ENCODE measurements at places on chromosomes 3 and 15.

DNA sequence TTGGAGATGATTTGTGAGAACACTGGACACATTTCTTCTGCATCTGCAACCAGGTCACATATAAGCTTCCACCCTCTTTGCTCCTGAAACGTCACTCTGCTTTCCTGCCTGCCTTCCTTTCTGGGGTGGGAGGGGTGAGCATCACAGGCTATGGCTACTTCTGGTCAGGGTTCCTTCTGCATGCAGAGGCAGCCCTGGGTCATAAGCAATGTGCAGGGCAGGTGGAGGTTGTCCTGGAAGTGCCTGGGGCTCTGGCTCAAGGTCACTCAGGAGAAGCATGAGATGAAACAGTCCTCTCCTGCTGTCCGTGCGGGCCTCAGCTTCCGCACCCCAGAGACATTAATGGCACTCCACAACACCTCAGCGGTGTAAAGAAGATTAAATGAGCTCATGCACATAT lies 15.1 kb downstream of the SLC6A20 start:
- DNase-seq = no peak

GRCh38 chr15:100049483-100049882 lies 292.3 kb downstream of the ADAMTS17 start:
- no peak for DNase-seq

DNA sequence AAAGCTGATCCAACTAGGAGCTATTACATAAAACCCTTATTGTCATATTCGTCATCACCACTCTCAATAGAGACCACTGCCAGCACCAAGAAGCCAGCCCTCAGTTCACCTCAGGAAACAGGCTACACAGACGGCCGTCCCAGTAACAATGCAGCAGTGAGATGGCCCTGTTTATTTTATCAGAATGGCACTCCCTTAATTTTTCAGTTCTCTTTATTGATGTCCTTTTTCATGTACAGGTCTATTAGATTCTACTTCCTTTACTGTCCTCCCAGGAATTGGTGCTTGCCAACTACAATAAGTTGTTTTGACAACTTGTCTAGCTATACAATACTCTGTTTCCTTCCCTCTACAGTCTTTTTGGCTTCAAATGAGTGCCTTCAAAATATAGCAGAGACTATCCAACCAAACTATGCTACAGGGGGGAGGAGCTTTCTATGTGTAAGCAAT lies 272.5 kb downstream of the ZBTB20 start:
- DNase-seq = peak; percentile 42

GRCh38 chr3:12907729-12908128 lies 66.4 kb upstream of the RPL32 start:
- no peak for DNase-seq

DNA sequence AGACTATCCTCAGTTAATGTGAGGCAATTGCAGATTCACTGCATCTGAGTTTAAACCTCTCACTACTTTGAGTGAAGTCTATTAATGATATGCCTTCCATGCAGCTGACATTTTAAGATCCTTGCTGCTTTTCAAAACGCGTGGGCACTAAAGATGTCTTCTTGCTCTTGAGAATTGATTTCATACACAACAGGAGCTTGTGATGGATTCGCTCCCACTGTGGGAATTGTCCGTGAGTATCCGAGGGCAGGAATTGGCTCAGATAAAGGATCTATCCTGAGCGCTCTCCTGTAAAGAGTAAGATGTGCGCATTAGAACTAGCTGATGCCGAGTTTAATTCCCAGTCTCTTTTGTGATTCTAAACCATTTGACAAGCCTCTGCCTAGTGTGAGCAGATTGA lies 167.9 kb downstream of the ROBO2 start:
- DNase-seq = no peak

DNA sequence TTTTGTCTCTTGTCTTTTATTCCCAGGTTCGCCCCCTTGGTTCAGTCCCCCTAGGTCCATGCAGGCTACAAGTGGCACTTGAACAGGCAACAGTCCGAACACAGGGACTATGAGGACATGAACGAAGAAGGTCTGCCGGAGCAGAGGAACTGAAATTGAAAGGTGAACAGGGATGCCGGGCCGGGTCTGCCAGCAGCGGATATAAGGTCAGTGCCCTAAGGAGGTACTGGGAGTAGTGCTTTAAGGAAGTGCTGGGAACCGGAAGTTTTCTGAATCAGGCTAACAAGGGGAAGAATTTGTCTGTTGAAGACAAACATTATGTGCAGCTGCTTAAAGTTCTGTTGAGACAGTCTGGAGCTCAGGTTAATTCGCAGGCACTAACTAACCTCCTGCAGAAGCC lies 46.8 kb downstream of the LSM3 start:
- no peak for DNase-seq

- peak; percentile 99 for DNase-seq
Observed at GRCh38 chr3:134326760-134327593, 47.3 kb downstream of the AMOTL2 start.

DNA sequence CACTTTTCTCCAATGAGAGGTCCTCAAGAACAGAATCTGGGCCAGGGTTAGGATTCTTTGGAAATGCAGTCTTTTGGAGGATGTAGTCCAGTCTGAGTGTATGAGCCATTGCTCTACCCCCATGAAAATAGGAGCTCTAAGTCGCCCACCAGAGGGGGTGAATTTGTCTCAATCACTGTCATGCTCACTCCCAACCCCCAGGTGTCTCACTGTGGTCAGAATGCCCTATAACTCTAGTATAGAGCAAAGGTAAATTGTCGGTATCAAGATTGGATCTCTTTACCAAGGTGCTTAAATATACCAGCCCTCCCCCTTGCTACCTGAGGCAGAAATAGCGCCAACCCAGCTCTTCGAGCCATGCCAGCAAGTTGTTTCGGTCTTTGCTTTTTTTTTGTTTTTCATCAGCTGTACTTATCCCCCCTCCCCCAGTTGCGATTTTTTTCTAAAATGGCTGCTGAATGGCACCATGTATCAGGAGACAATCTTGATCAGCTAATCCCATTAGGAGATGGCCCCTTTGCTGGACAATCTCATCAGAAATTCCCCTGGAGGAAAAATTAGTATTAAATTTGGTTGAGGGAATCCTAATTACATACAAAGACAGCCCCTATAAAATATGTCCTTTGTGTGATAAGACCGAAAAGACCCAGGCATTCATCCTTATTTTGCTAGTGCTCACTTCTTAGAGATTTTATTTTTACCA lies 130.7 kb downstream of the EBLN2 start:
- no peak for DNase-seq

DNA sequence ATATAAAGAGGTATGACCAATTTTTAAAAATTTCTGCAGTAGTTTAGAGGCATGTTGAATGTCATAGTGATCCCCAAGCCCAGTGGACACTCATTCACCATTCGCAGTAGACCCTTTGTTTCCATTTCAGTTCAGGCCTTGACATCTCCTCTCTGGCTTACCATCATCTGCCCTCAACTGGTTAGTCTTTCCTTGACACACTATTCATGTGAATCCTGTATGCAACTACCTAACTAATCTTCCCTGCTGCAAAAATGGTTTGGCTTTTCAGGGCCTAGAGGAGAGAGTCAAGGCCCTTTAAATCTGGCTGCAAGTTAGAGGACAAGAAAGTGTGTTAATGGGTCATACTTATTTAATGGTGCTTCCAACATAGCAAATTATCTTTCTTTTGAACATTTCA lies 10.9 kb downstream of the APH1B start:
- peak; percentile 22 for DNase-seq

- peak; percentile 87 for DNase-seq
Observed at GRCh38 chr15:57861034-57861638, 154.6 kb downstream of the POLR2M start.

DNA sequence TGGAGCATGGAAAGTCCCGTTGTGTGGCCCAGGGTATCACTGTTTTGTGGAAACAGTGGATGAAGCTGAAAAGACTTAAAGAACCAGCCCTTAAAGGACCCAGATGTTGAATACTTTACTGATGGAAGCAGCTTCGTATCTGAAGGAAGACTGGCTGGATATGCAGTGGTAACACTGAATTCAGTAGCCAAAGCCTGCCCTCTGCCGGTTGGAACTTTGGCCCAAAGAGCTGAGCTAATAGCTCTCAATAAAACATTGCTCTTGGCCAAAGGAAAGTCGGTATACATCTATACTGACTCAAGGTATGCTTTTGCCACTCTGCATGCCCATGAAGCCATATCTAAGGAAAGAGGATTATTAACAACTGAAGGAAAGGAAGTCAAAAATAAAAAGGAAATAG lies 885.4 kb downstream of the PDCD6IP start:
- DNase-seq = peak; percentile 56

- no peak for DNase-seq
Observed at GRCh38 chr15:71338827-71339542, 223.7 kb downstream of the THSD4 start.

DNA sequence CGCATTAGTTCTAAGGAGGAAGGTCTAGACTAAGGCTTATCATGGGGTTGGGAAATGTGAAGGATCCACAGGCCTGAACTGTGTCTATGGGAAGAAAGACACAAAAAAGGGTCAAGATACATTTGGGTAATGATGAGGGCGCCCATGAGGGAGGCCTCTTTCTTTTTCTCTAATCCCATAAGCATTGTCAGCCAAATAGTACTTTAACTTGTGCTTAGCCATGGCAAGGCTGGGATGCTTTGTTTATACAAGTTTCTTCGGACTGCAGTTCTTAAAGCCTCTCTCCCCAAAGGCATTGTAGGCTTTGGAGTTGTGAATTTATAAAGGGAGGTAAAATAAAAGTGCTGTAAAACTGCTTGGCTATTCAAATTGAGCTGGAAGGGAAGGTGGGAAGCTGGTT lies 23.4 kb downstream of the ARMC8 start:
- DNase-seq = no peak

DNA sequence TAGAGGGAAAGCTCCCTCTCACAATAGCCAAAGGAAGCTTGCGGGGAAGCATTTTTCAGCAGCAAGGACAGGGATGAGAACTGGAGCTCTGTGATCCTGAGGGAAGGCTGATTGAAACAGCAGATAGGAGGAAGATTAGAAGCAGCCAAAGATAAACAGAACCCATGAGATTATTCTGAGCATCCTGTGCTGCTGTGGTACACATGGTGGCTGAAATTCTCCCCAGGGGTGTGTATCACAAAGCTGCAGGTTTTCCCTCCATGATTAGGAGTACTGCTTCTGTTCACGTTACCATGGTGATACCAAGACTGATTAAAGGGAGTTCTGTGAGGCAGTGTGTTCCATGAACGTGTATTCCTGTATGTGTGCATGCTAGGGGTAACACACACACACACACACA lies 30.3 kb upstream of the PSMD6 start:
- no peak for DNase-seq

DNA sequence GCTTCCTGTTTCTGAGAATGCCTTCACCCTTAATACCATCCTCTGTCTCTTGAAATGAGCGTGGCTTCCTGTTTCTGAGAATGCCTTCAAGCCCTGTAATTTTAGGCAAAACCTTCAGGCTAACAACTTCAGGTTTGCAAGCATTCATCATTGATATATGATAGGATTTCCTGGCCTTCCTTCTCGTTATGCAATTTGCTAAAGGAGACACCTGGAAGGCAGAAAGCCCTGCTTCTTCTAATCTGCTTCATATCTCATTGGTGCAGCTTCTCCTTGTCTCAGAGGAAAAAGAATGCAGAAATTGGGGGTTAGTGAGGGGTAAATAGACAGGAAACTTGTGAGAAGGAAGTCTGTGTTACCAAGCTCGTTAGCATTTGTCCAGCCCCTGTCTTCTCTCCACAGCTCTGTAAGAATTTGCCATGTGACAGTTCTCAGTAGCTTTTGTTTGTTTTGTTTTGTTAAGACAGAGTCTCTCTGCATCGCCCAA lies 7.3 kb downstream of the ARL6IP5 start:
- DNase-seq = no peak

DNA sequence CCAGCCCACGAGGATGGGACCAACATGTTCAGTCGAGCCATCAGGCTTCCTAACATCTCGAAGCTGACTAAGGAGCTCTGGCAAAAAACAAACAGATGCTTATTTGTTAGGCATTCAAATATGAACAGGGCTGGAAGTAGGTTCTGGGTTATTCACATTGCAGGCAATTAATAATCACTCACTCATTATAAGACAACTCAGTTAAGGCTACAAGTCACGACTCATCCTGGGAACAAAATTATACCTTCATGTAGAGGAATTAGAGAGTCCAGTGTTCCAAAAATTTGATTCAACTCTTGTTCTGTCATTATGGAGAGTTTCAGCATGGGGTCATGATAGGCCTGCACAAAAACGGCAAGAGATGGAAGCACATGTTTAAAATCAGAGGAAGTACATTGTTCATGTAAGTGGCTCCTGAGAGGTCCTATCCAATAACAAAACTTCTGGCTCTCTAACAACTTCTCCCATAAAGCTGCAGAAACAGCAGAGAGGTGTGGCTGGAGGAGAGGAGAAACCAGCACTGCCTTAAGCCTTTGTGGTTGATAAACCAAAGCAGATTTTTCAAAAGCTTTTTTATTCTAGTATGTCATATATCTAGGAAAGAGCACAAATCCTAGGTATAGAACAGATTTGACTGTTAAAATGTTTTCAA lies 50.6 kb downstream of the ARHGEF3 start:
- DNase-seq = no peak

DNA sequence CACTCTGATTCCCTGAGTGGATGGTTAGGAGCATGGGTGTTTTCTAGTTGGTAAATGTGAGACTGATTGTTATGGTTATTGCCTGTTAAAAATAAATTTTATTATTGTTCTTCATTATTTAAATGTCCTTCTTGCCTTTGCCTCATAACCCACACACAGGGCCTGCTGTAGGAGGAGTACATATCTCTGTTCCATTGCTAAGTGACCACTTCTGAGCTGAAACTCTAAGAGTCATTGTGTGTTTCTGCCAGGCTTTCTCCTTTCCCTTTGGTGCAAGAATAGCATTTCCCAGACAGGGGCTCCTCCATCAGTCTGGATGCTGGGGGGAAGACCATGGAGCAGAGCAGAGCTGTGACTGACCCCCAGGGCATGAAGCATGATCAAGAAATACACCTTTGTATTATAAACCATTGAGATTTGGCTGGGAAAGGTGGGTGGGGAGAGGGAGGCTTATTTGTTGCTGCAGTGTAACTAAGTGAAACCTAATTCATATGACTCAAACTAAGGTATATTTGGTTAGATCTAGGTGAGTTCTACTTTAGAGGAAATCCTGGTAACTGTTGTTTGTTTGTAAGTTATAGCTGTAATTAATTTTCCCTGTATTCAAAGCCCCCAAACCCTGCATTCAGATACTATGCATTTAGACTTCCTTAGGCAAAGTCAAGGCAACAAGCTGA lies 137.4 kb downstream of the TGFBR2 start:
- no peak for DNase-seq

- DNase-seq = peak; percentile 13
Observed at GRCh38 chr15:78353093-78353492, 12.9 kb downstream of the CRABP1 start.

- DNase-seq = no peak
Observed at GRCh38 chr3:10648181-10648580, 142.8 kb upstream of the ATP2B2 start.

Measured in cardiac fibroblast (primary cell).